Psoas muscle (tissue), 8 donors: ENCODE measurements at places on chromosomes 4 and X. TPM values are rescaled to one million over a fixed set of nuclear protein-coding genes. Genes with fewer than 3 reads are reported as not detected.
A peak's percentile ranks its signal among the peaks of the same experiment; 100 is the strongest.

The UGT8 gene
- 0.08 TPM for total RNA-seq

DNA sequence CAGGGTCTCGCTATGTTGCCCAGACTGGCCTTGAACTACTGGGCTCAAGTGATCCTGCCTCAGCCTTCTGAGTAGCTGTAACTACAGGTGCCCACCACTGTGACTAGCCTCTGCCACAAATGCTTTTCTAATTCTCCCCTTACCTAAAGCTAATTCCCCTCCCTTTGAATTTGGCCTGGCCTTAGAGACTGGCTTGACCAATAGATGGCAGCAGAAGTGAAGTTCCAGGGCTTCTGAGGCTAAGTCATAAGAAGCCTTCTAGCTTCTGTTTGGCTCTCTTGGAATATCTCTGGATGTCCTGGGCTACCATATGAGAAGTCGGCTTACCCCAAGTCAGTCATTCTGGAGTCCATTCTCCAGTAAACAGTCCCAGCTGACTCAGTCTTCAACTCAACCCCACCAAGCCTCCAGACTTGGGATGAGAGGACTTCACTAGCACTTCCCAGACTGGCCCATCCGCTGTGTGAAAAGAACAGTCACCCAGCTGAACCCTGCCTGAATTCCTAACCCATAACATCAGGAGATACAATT is 61.0 kb downstream of the HPRT1 start:
- DNase-seq = no peak
- H3K27ac ChIP-seq = no peak overlapping the region
- no peaks in the 10 kb centered on the region for H3K36me3 ChIP-seq
- no peaks in the 10 kb centered on the region for H3K4me1 ChIP-seq

- no peak overlapping the region for H3K27ac ChIP-seq
- peaks cover under 1% of the 10 kb centered on the region for H3K27me3 ChIP-seq
- no peak overlapping the region for H3K4me3 ChIP-seq
Observed at GRCh38 chr4:7383266-7383665, 51.5 kb downstream of the PSAPL1 start.

- peak overlapping the region; percentile 72 for H3K4me3 ChIP-seq
- peaks cover 8% of the 10 kb centered on the region for H3K36me3 ChIP-seq
- peak overlapping the region; percentile 94 for H3K27ac ChIP-seq
- no peak for DNase-seq
- H3K27me3 ChIP-seq = no peaks in the 10 kb centered on the region
- peaks cover 56% of the 10 kb centered on the region for H3K4me1 ChIP-seq
Observed at GRCh38 chr4:73257651-73258435, 755 bp downstream of the ANKRD17 start.

The SSX4 gene
- not detected for total RNA-seq

The SPANXA1 gene
- not detected for total RNA-seq

The ASB12 gene
- 36.3 TPM for total RNA-seq

The ADGRG4 gene
- 0.05 TPM for total RNA-seq

- no peak for DNase-seq
- no peaks in the 10 kb centered on the region for H3K36me3 ChIP-seq
- peaks cover 2% of the 10 kb centered on the region for H3K4me1 ChIP-seq
- no peak overlapping the region for H3K4me3 ChIP-seq
Observed at GRCh38 chr4:48786549-48786948, 6.5 kb upstream of the FRYL start.

DNA sequence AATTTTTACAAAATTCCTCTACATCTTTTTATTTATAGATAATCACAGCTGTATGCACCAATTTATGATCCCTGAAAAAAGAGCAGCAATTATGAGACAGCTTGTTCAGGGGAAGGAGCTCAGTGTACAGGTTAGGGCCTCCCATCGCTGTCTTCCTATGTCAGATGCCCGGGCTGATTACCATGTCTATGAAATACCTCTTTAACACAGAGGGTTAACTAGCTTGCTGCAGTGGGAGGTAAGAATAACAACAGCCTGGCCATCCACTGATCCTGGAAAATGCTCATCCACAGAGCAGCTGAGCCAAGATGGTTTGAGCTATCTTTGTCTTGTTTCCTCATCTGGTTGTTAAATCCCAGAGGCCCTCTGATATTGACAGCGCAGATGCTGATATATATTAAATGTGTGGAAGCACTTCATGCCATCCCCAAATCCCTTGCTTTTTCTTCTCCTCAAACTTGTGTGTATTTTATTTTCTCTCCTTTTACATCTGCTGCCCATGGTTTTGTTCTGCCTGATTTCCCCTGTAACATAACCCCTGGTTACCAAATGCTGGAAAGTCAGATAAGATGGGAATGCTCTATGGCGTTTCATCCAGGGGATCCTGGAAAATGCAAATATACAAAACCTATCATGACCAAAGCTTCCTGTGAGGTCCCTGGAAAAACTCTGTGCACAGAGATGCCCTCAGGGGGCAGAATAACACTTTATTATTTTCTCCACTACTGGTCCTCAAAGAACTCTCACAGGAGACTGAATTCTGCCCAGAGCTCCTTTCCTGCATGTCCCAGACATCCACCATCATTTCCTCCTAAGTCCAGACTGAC is 85.8 kb upstream of the PUDP start:
- H3K4me3 ChIP-seq = no peak overlapping the region
- DNase-seq = no peak
- H3K4me1 ChIP-seq = no peaks in the 10 kb centered on the region
- H3K36me3 ChIP-seq = no peaks in the 10 kb centered on the region

DNA sequence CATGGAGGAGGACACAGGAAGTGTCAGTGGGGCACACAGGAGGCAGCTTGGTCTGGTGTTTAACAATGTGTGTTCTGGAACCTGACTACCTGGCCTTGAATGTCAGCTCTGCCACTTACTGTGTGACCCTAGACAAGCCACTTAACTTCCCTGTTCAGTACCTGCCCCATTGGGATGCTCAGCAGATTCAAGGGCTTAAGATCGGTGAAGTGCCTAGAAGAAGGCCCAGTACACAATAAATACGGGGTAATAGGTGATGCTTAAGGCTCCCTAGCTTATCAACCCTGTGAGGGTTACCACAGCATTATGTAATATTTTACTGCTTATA is 1.6 kb upstream of the CHIC2 start:
- H3K27ac ChIP-seq = peak overlapping the region; percentile 91
- peaks cover 32% of the 10 kb centered on the region for H3K4me1 ChIP-seq
- no peak overlapping the region for H3K4me3 ChIP-seq
- H3K36me3 ChIP-seq = no peaks in the 10 kb centered on the region
- DNase-seq = no peak

GRCh38 chrX:47242321-47242720 is 9.5 kb downstream of the USP11 start:
- H3K4me3 ChIP-seq = no peak overlapping the region
- no peaks in the 10 kb centered on the region for H3K4me1 ChIP-seq
- H3K36me3 ChIP-seq = no peaks in the 10 kb centered on the region
- no peak for DNase-seq

- DNase-seq = peak; percentile 69
- H3K36me3 ChIP-seq = no peaks in the 10 kb centered on the region
Observed at GRCh38 chrX:129654652-129655546, at the start of gene APLN. TSS of gene APLN (minus strand) at chrX:129654956. CDS start at chrX:129654630, 326 bp downstream.

- H3K36me3 ChIP-seq = no peaks in the 10 kb centered on the region
- no peak for DNase-seq
- no peaks in the 10 kb centered on the region for H3K4me1 ChIP-seq
Observed at GRCh38 chr4:138055890-138056289, 186.3 kb downstream of the SLC7A11 start.

DNA sequence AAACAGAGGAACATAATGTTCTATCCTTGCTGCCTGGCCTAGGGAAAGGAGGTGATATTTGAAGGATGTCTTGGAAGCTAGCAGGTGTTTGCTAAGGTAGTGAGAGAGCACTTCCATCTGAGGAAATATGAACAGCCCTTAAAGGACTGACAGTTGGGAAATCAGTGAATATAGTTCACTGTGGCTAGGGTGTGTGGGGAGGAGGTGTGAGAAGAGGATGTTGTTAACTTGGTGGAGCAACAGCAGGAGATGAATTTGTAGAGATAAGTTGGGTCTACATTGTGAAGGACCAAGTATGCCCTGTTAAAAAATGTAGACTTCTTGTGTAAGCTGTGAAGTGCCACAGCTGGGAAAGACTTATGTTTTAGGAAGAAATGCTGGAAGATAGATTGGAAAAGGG is 25.5 kb downstream of the TBC1D19 start:
- no peaks in the 10 kb centered on the region for H3K27me3 ChIP-seq
- no peak overlapping the region for H3K27ac ChIP-seq
- DNase-seq = no peak
- H3K4me3 ChIP-seq = no peak overlapping the region
- H3K36me3 ChIP-seq = no peaks in the 10 kb centered on the region
- H3K4me1 ChIP-seq = peaks cover 4% of the 10 kb centered on the region

- H3K27ac ChIP-seq = no peak overlapping the region
- H3K36me3 ChIP-seq = no peaks in the 10 kb centered on the region
- H3K27me3 ChIP-seq = no peaks in the 10 kb centered on the region
- no peaks in the 10 kb centered on the region for H3K4me1 ChIP-seq
- H3K4me3 ChIP-seq = no peak overlapping the region
Observed at GRCh38 chrX:132716006-132716405, 227.2 kb upstream of the MBNL3 start.

The UNC5C gene
- total RNA-seq = 0.44 TPM

The NLGN4X gene
- total RNA-seq = 0.26 TPM

The TSPAN6 gene
- total RNA-seq = 2.1 TPM

The RXFP1 gene
- not detected for total RNA-seq

- no peak overlapping the region for H3K27ac ChIP-seq
- no peak overlapping the region for H3K4me3 ChIP-seq
- H3K27me3 ChIP-seq = no peaks in the 10 kb centered on the region
- no peak for DNase-seq
- no peaks in the 10 kb centered on the region for H3K4me1 ChIP-seq
Observed at GRCh38 chr4:56708146-56708545, 27.1 kb upstream of the HOPX start.

The NLGN3 gene
- 0.32 TPM for total RNA-seq
